ENCODE measurements at places on chromosomes 1 and 21. TPM values are rescaled to one million over a fixed set of nuclear protein-coding genes. Genes with fewer than 3 reads are reported as not detected.
A peak's percentile ranks its signal among the peaks of the same experiment; 100 is the strongest.

The FMO3 gene
- total RNA-seq = not detected

The TRIM17 gene
- total RNA-seq = 2.3 TPM

The BNIPL gene
- total RNA-seq = 1.5 TPM

The LRRC3 gene
- total RNA-seq = 2.3 TPM

The CACNA1E gene
- not detected for total RNA-seq

The KCNQ4 gene
- total RNA-seq = 0.57 TPM

The CALML6 gene
- total RNA-seq = 0.32 TPM

DNA sequence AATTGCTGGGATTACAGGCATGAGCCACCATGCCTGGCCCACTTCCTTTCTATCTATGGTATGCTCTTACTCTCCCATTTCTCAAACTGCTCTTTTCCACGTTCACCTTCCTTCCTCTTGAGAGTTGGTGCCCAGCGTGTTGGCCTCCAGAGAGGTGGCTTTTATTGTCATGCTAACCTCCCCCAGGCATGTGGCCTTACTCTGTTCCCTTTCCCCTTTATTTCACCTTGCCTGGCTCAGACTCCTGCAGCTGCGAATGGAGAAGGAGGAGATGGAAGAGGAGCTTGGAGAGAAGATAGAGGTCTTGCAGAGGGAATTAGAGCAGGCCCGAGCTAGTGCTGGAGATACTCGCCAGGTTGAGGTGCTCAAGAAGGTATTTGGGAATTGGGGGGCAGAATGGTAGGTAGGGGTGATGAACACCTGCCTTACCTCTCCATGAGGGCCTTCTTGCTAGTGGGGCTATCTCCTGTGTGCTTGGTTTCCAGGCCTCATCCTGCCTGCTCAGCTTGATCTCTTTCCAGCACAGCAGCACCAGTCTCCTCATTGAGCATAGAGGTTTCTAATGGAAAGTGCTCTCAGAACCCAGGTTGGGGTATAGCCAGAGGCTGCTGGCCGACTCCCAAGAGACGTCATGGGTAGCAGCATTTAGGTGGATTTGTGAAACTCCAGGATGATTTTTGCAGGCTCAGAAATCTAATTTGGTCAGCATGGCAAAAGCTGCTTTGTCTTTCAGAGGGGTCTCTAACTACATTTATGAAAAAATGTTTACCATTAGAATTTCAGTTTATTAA lies 13.2 kb upstream of the TUFT1 start:
- H3K4me3 ChIP-seq = no peak overlapping the region
- no peaks in the 10 kb centered on the region for H3K36me3 ChIP-seq
- H3K4me1 ChIP-seq = no peaks in the 10 kb centered on the region
- no peak for DNase-seq
- no peaks in the 10 kb centered on the region for H3K27me3 ChIP-seq

- H3K27me3 ChIP-seq = no peaks in the 10 kb centered on the region
- no peak overlapping the region for H3K27ac ChIP-seq
- peaks cover 49% of the 10 kb centered on the region for H3K36me3 ChIP-seq
- H3K4me3 ChIP-seq = no peak overlapping the region
- DNase-seq = no peak
- peaks cover 18% of the 10 kb centered on the region for H3K4me1 ChIP-seq
Measured at GRCh38 chr21:46317710-46318463, 5.8 kb downstream of the C21orf58 start.

DNA sequence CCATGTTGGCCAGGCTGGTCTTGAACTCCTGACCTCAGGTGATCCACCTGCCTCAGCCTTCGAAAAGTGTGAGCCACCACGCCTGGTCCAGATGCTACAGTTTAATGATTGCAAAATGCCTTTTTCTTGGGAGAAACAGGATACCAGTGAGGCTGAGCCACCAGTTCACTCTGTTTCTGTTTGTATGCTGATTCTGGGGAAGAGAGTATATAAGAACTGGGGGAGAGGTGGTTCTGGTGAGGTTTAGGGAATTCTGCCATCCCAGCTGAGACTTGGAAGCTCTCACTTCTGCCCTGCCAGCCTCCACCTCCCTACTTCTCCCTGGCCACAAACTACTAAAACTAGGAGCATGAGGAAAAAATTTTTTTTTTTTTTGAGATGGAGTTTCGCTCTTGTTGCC lies 8.1 kb upstream of the PMF1 start:
- peaks cover 16% of the 10 kb centered on the region for H3K4me1 ChIP-seq
- peaks cover 60% of the 10 kb centered on the region for H3K36me3 ChIP-seq
- H3K27ac ChIP-seq = no peak overlapping the region
- H3K4me3 ChIP-seq = no peak overlapping the region
- H3K27me3 ChIP-seq = no peaks in the 10 kb centered on the region
- no peak for DNase-seq

DNA sequence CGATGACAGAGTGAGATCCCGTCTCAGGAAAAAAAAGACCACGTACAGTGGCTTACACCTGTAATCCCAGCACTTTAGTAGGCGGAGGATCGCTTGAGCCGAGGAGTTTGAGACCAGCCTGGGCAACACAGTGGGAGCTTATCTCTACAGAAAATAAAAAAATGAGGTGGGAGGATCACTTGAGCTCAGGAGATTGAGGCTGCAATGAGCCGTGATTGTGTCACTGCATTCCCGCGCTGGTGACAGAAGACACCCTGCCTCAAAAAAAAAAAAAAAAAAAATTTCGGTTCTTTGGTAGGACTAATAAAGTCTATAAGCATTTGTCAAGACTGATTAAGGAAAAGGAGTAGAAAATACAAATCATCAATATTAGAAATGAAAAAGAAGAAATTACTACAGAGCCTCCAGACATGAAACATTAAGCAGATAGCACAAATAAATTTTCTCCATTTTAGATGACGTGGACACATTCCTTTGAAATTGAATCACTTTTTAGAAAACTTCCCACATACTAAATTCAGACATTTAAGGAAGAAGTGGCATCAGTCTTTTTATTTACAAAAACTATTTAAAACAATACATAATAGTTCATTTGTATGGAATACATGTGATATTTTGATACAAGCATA lies 30.4 kb downstream of the MORC3 start:
- H3K27me3 ChIP-seq = no peaks in the 10 kb centered on the region
- no peak for DNase-seq
- no peak overlapping the region for H3K4me3 ChIP-seq
- peaks cover 59% of the 10 kb centered on the region for H3K36me3 ChIP-seq
- no peak overlapping the region for H3K27ac ChIP-seq
- peaks cover 3% of the 10 kb centered on the region for H3K4me1 ChIP-seq

- H3K4me1 ChIP-seq = peaks cover 19% of the 10 kb centered on the region
- DNase-seq = no peak
- H3K27me3 ChIP-seq = peaks cover 44% of the 10 kb centered on the region
- H3K36me3 ChIP-seq = peaks cover 3% of the 10 kb centered on the region
- H3K27ac ChIP-seq = no peak overlapping the region
Measured at GRCh38 chr1:10935246-10935645, 77.2 kb upstream of the TARDBP start.

DNA sequence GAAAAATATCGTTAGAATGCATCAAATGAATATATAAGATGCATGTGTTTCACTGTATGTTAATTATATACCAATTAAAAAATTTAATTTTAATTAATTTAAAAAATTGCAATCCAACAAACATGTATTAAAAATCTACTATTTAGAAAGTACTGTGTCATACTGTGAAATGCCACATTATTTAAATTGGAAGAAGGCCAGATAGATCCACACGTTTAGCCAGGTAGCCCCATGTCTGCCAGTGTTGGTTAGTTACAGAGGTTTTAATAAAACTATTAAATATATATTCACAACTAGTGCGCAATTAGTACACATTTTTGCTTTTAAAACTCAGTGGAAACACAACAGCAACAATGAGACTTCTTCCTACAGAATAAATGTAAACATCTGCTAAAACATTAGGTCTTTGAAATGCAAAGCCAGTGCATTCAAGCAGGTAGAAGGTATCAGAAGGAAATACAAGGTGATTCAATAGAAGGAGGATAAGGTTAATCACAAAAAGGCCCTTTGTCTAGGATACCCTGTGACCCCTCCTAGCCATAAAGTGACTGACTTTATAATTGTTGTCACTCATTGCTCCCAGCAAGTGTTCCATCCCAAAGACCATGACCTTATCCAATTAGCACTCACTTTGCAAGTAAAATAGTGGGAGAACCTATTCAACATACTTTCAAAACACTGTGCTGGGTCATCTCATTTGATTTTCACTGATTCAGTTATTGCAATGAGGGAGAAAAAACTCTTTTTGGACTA lies 211.5 kb downstream of the TTLL7 start:
- H3K4me1 ChIP-seq = no peaks in the 10 kb centered on the region
- no peaks in the 10 kb centered on the region for H3K36me3 ChIP-seq
- no peak for DNase-seq
- H3K4me3 ChIP-seq = no peak overlapping the region
- H3K27me3 ChIP-seq = no peaks in the 10 kb centered on the region

GRCh38 chr1:190138266-190138665 lies 339.4 kb downstream of the BRINP3 start:
- H3K27ac ChIP-seq = no peak overlapping the region
- DNase-seq = no peak
- no peaks in the 10 kb centered on the region for H3K4me1 ChIP-seq
- no peaks in the 10 kb centered on the region for H3K36me3 ChIP-seq

DNA sequence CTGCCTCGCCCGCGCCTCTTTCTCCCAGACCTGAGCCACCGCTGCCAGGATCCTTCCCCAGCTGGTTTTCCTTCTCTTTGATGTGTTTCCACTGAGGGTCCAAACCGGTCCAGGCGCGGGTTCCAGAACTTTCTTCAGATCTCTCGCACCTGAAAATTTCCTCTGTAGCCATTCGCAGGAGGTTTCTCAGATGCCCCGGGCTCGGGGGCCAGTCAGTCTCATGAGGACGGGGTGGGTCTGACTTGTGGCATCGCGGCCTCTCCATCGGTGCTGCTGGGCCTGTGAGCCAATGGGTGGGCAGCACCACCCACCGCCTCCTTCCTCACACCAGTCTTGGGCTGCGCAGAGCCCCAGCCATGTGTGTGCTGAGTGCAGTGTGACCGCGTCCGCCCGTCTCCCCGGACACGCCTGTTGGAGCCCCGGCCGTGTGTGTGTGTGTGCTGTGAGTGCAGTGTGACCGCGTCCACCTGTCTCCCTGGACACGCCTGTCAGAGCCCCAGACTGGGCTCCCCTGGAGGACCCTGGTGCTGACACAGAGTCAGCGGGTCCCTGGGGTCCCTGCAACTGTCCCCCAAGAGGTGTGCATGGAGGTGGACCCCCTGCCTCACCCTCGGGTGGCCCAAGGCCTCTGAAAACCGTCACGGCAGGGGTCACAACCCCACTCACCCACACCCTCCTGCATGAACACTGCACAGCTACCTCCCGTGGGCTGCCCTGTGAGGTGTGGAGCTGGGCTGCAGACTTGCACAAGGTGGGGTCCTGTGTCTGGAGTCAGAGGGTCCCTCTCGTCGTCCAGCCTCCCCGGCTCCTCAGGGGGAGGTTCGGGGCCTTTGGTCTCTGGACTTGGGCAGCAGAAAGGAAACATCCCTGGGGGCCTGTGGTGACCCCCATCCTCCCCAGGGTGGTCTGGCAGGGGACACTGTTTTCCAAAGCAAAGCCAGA lies 20.2 kb downstream of the COL18A1 start:
- no peak overlapping the region for H3K27ac ChIP-seq
- H3K27me3 ChIP-seq = no peaks in the 10 kb centered on the region
- H3K4me3 ChIP-seq = no peak overlapping the region
- no peak for DNase-seq

DNA sequence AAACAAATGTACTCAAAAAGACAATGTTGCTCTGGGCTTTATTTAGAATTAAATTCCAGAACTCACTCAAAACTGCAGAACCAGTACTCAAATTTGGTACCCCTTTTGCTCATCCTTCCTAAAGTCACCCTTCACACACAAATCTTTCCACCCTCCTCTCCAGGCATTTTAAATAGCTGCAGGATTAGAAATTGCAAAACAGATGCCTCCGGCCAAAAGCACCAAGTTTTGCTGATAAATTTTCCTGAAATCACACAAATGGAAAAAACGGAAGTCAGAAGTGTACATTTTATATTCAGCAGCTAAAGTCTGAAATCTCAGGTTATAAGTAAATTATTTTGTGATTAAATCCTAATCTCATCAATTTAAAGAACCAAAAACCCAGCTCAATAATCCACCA lies 147.0 kb downstream of the NRIP1 start:
- H3K4me1 ChIP-seq = no peaks in the 10 kb centered on the region
- H3K36me3 ChIP-seq = no peaks in the 10 kb centered on the region
- H3K4me3 ChIP-seq = no peak overlapping the region

DNA sequence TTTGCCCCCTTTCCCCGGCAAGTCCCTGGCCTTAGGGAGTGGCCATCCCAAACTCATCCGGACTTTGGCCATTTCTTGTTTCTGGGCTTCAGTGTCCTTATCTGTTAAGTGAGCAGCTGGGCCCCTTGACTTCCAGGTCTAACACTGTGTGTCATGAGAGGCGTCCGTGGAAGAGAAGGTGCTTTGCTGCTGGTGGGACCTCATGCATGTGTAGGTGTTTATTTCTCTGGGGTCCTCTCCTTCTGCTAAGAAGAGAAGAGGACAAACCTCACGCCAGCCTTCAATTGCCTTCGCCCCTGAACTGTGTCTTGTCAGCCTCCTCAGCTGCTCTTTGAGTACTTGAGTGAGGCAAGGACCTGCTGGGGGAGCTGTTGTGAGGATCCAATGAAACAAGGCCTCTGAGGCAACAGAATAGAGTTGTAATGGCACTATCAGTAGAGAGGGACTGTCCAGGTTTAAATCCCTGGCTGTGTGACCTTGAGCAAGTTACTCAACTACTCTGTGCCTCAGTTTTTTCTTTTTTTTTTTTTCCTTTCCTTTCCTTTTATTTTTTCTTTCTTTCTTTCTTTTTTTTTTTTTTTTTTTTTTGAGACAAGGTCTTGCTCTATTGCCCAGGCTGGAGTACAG lies 72.5 kb downstream of the RUNX3 start:
- no peaks in the 10 kb centered on the region for H3K36me3 ChIP-seq
- no peaks in the 10 kb centered on the region for H3K4me1 ChIP-seq
- DNase-seq = no peak
- H3K4me3 ChIP-seq = no peak overlapping the region
- peaks cover 25% of the 10 kb centered on the region for H3K27me3 ChIP-seq

GRCh38 chr1:171590022-171590421 lies 32.0 kb upstream of the MYOCOS start:
- no peaks in the 10 kb centered on the region for H3K27me3 ChIP-seq
- H3K4me1 ChIP-seq = peaks cover 11% of the 10 kb centered on the region
- peak overlapping the region; percentile 47 for H3K27ac ChIP-seq
- DNase-seq = no peak
- H3K36me3 ChIP-seq = peaks cover 65% of the 10 kb centered on the region

All from activated T-helper 2 cell treated with anti-CD3 and anti-CD28 coated beads, Interferon-gamma antibody, Interleukin-2, Interleukin-4, amounts not matched to agents 10 μg/mL and 5 μg/mL and 100 μg/mL, durations not matched to agents 14 hours and 24 hours and 36 hours (primary cell).